ENCODE measurements at places on chromosomes 5 and 9. TPM values are rescaled to one million over a fixed set of nuclear protein-coding genes. Genes with fewer than 3 reads are reported as not detected.

The INSL4 gene
- total RNA-seq: not detected

The CACFD1 gene
- 45.4 TPM for total RNA-seq

The NTRK2 gene
- total RNA-seq: 2.1 TPM

The TCERG1 gene
- total RNA-seq: 122 TPM

The ELOVL7 gene
- 0.59 TPM for total RNA-seq

The CDO1 gene
- 136 TPM for total RNA-seq

The SPTAN1 gene
- total RNA-seq: 750 TPM

The PROB1 gene
- total RNA-seq: 1.3 TPM

The WDR38 gene
- total RNA-seq: not detected

The TAF1L gene
- not detected for total RNA-seq

The SLC36A2 gene
- total RNA-seq: not detected

Measured in glutamatergic neuron (in vitro differentiated cells).